ENCODE measurements at places on chromosomes 4 and X.

DNA sequence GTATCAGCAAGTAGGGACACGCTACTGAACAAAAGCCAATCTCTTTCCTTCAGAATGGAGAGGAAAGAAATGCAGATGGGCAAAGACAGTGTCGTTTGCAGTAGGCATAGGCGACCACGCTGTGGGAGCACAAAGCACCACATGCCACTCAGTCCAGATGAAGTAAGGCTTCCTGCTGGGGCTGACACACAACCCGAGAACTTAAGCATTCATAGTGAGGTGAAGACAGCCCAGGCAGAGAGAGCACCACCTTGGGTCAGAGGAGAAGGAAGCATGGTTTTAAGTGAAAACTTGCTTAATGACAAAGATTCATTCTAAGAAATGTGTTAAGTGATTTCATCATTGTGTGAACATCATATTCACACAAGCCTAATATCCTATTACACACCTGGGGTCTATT is 238.8 kb downstream of the MGST2 start:
- no peak for DNase-seq

- DNase-seq = peak; percentile 21
These were observed 9.6 kb upstream of the CHRNA9 start for GRCh38 chr4:40325406-40326019.

GRCh38 chr4:83724485-83725335 is 188.8 kb downstream of the GPAT3 start:
- no peak for DNase-seq

DNA sequence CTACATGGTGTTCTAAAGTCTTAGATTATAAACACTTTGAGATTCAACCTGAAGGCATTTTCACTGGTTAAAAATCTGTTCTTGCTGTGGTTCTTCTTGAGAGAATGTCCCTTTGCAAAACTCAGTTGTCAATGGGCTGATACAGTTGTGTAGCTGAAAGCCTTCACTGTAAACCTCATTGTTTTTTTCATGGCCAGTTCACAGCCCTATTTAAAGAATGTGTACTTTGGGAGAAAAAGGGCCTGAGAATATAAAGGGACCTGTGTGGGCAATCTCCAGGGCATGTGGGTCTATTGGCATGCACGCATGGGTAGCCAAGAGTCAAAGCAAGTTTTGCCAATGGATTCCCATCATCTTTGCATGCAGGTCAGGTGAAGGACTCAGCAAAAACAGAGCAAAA is 7.8 kb upstream of the MAP7D3 start:
- DNase-seq = no peak

DNA sequence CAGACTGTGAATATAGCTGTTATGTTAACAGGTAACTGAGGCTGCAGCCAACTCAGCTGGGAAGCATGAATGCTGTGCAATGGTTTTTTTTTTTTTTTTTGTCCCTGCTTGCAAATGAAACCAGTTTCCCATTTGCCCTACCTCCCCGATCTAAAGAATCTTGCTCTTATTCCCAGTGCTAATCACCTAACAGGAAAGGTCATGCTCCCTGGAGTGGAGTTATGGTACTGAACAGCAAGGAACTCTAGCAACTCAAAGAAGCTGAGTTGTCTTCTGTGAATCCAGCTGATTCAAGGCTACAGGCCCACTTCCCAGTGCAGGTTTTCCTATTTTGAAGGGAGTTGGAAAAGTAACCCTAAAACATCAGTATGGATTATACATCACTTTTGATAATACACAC is 52.1 kb downstream of the HTR2C start:
- DNase-seq = no peak

- DNase-seq = peak; percentile 70
These were observed 324.7 kb downstream of the LDB2 start for GRCh38 chr4:16573739-16574138.

DNA sequence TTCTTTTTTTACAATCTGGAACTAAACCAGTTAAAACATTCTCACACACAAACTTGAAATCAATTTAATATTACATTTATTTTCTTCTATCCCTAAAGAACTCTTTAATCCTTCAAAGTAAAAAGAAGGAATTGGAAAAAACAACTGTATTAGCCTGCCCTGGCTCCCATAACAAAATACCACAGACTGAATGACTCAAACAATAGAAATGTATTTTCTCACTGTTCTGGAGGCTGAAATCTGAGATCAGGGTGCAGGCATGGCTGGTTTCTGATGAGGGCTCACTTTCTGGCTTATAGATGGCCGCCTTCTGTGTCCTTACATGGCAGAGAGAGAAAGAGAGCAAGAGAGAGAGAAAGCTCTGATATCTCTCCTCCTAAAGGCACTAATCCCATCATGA is 149.4 kb downstream of the PDGFRA start:
- no peak for DNase-seq

DNA sequence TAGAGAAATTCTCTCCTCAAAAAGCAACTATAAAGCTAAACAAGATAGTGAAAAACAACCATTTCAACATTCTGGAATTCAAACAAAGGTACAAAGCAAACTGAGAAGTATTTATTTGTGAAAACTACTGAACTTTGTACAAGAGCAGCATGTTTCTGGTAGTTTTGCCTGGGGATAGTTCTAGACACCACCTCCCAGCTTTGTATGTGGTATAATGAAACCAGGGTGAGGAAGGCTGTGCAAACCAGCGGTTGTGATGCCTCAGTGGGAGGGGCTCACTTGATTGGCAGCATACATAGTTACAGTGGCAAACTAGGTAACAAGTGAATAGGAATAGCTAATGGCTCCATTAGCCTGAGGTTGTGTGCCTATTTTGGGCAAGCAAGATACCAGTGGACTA is 18.6 kb upstream of the FRMD7 start:
- no peak for DNase-seq

GRCh38 chr4:109010521-109010920 is 247.7 kb upstream of the ETNPPL start:
- DNase-seq = no peak

DNA sequence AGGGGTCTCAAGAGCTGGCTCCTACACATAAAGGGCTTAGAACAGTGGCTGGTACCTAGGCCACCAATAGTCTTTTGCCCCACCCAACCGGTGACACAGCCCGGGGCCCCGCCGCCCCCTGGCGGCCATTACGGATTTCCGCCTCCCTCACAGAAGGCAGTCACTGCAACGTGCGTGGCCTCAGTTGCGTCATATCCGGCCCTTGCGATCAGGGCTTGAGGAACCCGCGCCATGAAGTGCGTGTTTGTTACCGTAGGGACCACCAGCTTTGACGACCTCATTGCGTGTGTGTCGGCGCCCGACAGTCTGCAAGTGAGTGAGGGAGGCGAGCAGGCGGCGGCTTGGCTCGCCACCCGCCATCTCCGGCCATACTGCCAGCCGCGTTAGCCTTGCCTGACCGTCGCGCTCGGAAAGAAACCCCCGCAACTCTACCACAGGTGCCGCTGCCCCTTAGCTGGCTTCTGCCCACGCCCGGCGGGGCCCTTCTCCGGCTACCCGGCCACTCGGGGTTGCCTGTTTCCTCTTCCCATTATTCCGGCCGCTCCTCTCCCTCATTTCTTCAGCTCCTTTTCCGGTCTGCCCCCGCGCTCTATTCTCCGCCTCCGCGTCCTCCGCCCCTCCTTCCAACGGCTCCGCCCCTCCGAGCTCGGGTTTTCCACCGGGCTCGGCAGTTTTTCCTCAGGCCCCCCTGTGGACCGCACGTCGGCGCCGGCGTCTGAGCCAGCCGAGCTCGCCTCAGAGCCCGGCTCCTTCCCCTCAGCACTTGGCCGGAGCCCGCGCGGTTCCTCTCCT is at the start of gene ALG13:
ALG13 (plus strand) TSS at position 183 of the 792 bp plus-strand sequence; CDS start at position 232, 49 bp downstream.
- DNase-seq = peak; percentile 56

- no peak for DNase-seq
These were observed 17.6 kb upstream of the CCNI start for GRCh38 chr4:77093401-77093800.

GRCh38 chrX:136193771-136194170 is 46.4 kb downstream of the FHL1 start:
- no peak for DNase-seq

GRCh38 chr4:2963175-2963965 is at the start of the genes GRK4 and NOP14:
GRK4 (plus strand) TSS chr4:2963571; CDS start chr4:2964071, 500 bp downstream.
NOP14 (minus strand) TSS chr4:2963406; CDS start chr4:2963319, 87 bp downstream.
- DNase-seq = peak; percentile 99

GRCh38 chr4:8675383-8675782 is 82.8 kb downstream of the CPZ start:
- no peak for DNase-seq

GRCh38 chr4:22483551-22483981 is 32.3 kb downstream of the ADGRA3 start:
- DNase-seq = no peak

- no peak for DNase-seq
These were observed 27.6 kb downstream of the SEPTIN11 start for GRCh38 chr4:76977113-76977512.

DNA sequence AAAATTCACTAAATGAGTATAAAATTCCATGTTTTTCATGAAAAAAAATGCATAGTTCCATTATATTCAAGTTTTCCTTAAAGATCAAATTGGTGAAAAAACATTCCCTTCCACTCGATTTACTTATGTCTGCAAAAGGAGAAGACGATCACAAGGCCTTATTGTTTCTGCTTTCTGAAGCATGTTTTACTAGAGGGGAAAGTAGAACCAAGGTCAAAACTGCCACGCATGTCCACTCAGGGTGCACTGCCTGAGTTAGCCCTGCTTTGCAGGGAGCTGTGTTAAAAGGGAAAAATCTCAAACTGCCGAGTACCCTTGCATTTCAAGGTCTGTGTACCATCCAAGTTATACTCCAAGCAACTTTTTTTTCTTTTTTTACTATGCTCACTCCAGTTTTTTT is 57.2 kb downstream of the TRAPPC11 start:
- no peak for DNase-seq

DNA sequence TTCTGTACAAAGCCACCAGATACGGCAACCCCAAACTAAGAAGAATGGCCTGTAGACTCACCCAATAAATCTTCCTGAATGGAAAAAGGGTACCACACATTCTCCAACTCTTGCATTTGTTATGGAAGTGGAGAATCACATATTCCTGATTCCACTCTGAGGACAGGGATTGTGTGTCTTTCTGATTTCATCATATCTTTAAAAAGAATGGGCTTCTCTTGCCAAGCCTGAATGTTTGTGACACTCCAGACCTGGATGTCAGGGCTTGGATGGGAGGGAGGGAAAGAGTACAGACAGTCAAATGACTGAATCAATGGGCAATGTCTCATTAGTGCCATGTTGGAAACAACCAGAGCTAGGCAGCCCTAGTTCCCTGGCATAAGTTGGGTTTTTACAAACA is 77.4 kb downstream of the PLAC1 start:
- no peak for DNase-seq

DNA sequence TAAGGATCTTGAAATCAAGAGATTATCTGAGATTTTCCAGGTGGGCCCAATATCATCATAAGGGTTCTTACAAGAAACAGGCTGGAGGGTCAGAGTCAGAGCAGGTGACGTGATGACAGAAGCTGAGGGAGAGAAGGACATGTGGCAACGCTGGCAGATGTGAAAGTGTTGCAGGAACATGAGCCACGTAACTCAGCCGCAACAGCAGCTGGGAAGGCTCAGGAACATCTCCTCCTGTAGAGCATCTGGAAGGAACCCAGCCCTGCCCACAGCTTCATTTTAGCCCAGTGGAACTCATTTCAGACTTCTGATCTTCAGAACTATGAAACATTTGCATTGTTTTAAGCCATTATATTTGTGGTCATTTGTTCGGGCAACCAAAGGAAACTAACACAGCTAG is 156.3 kb upstream of the VEGFC start:
- no peak for DNase-seq

GRCh38 chr4:121642292-121642691 is 54.5 kb downstream of the ANXA5 start:
- no peak for DNase-seq

GRCh38 chrX:53076671-53077070 is 5.5 kb upstream of the TSPYL2 start:
- no peak for DNase-seq

DNA sequence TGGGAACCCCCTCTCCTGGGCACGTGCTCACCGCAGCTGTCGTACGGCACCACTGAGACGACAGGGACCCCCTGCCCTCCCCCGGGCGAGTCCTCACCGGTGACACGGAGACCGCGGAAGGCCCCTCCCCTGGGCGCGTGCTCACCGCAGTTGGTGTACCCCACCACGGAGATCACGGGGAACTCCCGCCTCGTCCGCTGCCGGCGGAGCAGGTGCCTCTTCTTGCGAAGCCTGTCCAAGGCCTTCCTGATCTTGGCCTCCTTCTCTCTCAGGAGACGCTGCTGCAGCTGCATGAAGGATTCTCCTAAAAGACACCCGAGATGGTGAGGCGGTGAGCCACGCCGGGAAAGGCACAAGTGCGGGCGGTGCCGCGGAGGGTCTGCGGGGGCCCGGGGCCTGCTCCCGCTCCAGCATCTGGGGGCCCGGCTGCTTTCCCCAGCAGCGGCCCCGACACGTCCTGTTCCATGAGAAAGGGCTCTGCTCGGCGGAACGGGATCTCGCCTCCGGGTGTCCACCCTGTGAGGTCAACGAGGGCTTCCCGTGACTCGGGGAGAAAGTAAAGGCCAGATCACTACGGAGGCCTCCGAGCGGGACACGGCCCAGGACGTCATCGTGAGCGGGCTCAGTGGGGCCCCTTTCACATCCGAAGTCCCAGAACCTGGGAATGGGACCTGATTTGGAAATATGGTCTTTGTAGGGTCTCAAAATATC is 5.8 kb downstream of the GTPBP6 start:
- no peak for DNase-seq

DNA sequence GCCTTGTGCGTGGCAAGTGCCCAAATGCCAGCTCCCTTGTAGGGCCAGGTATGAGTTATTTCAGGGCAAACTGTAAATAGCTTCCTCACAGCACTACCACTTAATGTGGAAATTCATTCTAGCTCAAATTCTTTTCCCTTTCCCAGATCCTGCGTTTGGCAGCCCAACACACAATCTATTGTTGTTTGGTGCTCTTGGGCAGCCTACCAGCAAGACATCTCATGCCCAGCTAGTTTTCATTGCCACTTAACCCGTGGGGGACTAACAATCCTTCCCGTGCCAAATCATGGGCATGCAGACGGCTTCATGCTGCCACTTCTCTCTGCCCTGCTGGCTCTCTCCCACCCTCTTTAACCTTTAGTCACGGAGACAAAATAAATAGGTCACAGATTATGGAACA is 454.2 kb downstream of the GRIA2 start:
- DNase-seq = no peak

DNA sequence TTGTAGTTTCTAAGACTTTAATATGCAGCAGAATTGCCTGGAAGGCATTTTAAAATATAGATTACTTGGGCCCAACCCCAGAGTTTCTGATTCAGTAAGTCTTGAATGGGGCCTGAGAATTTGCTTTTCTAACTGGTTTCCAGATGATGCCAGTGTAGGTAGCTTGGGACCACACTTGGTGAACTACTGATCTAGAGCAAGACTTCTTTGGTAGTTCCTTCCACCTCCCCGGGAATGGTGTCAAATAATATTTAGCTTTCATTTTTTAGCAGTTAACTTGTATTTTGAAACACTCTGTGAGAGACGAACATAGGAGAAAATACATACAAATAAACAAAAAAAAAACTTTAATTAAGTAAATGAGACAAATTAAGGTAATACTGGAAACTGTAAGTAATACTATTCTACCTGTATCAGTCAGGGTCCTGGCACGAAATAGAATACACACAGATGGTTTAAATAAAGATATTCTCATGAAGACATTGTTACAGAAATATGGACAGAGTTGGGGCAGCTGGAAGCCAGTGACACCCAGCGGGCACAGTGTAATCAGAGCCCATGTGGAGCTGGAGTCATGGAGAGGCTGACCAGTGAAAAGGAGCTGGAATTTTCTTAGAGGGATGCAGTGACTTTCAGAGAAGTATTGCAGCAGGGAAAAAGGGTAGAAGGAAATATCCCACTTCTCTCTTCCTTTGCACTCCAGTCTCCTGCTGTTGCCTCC is 905.7 kb downstream of the CCSER1 start:
- DNase-seq = no peak
